ENCODE measurements at places on chromosomes 2 and 18. TPM values are rescaled to one million over a fixed set of nuclear protein-coding genes. Genes with fewer than 3 reads are reported as not detected.

LOXL3 gene
- total RNA-seq = 1.8 TPM

KCNJ13 gene
- not detected for total RNA-seq

FHOD3 gene
- 0.07 TPM for total RNA-seq

SPEG gene
- total RNA-seq = 1.8 TPM

C1D gene
- 16.1 TPM for total RNA-seq

SPATA3 gene
- not detected for total RNA-seq

DNA sequence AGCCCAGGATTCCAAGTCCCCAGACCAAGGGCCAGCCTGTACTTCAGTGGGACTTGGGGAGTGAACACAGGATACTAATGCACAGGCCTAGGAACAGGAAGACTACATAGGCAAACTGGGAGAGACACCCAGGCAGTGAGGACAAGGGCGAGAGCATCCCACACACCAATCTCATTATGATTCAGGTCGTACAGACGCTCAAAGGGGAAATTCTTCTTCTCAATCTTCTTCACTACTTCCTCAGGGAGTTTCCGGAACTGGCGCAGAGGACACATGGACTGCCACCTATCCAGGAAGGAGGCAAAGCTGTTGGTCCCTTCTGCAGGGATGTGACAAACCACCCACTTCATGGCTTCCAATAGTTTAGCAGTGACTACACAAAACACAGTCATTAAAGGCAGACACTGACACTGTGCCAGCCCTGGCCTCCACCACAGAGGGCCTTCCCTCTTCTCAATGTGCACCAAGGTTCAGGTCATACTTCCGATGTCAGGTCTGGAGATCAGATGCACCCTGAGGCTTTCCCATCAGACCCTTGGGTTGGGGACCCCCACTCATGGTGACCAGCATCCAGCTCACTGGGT is 18.0 kb downstream of the SNRNP200 start:
- DNase-seq = no peak

GRCh38 chr2:237251986-237252385 is 162.0 kb downstream of the COL6A3 start:
- DNase-seq = no peak

DNA sequence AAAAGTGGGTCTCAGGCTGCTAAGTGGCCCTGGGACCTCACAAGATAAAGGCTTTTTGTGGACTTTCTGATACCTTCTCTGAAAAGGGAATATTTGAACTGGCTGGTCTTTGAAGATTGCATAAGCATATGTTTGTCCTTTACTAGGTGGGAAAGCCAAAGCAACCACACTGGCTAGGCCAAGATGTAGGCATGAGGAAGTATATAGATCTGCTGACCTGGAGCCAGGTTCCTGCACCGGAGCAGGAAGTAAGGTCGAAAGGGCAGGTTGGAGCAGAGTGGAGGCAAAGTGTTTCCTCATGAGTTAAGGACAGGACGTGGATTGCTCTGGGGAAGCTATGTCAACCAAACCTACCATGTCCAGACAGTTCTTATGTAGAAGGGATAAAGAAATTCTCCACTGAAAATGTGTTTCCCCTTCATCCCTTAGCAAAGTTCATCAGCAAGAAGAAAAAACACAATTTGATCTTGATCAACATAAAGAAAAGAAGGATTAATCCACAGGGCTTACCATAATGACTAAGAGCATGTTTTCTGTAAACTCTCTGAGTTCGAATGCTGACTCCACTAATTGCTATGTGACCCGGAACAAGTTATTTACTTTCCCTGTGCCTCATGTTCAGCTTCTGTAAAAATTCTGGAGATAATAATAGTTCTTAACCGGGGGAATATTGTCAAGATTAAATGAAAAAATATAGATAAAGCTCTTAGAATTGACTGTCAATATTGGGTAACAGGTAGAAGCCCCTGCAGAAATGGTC is 156.1 kb upstream of the SRD5A2 start:
- no peak for DNase-seq

- DNase-seq = no peak
These were observed 2.0 kb upstream of the TEX44 start for GRCh38 chr2:231590614-231591013.

TMEM17 gene
- 1.5 TPM for total RNA-seq

- no peak for DNase-seq
These were observed 48.4 kb upstream of the B3GNT7 start for GRCh38 chr2:231347081-231347480.

GRCh38 chr2:106065983-106066820 is 127.9 kb downstream of the UXS1 start:
- DNase-seq = no peak

All from pulmonary artery endothelial cell (primary cell).